ENCODE measurements at places on chromosomes 4 and X.

DNA sequence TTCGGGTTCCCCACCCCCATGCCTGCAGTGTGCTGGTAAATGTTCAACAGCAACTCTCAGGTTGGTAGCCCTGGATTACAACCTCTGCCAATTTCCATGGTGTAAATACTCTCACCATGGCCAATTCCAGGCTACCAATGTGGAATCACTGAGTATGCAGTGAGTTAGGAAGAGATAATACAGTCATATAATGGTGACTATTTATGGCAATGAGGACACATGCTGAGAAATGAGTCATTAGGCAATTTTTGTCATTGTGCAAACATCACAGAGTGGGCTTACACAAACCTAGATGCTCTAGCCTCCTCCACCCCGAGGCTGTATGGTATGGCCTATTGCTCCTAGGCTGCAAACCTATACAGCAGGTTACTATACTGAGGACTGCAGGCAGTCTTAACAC is 4.6 kb upstream of the CLDN24 start:
- DNase-seq: no peak

- no peak for DNase-seq
Measured at GRCh38 chr4:142267101-142267500, 579.0 kb downstream of the INPP4B start.

DNA sequence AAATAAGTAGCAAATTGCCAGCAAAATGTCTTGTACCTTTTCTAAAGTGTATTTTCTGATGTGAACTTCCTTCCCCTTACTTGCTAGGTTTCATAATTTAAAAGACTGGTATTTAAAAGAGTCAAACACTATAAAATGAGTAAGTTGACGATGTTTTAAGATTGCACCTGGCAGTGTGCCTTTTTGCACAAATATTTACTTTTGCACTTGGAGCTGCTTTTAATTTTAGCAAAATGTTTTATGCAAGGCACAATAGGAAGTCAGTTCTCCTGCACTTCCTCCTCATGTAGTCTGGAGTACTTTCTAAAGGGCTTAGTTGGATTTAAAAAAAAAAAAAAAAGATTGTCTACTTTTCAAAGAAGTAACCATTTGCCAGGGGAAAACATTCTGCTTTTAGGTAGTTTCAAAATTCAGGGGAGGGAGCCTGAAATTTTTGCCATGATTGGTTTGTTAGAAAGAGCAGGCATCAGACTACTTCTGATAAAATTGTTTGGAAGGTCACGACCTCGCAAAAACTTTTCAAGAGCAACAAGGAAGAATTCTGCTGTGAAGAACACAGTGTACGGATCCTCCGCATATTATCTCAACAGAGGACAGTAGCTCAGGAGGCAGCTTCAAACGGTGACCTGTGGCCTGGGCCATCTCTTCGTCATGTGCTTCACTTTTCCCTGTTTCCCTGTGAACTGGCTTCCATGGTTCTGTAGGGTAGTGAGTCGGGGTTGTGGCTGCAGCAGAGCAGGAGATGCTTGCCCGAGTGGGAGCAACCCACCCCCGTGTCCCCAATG is 66.1 kb downstream of the CDS1 start:
- DNase-seq: no peak

- DNase-seq: no peak
Measured at GRCh38 chr4:19329631-19330030, 922.1 kb upstream of the SLIT2 start.

DNA sequence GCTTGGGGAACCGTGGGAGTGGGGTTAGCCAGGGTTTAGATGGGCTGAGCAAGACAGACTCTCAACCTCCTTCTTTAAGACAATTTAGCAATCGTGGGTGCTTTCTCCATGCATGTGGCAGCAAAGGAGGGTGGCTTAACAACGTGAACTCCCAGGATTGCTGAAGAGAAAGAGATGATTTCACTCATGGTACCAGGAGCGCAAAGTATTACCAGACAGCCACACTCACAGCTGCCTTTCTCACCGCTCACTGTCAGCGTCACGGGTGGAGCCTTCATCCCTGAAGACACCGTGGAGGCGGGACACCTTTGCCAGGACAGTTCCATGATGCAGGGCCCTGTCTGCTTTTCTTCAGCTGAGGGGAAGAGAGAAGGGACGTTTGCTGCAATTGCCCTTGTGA is 212.5 kb upstream of the PSAPL1 start:
- DNase-seq: no peak

DNA sequence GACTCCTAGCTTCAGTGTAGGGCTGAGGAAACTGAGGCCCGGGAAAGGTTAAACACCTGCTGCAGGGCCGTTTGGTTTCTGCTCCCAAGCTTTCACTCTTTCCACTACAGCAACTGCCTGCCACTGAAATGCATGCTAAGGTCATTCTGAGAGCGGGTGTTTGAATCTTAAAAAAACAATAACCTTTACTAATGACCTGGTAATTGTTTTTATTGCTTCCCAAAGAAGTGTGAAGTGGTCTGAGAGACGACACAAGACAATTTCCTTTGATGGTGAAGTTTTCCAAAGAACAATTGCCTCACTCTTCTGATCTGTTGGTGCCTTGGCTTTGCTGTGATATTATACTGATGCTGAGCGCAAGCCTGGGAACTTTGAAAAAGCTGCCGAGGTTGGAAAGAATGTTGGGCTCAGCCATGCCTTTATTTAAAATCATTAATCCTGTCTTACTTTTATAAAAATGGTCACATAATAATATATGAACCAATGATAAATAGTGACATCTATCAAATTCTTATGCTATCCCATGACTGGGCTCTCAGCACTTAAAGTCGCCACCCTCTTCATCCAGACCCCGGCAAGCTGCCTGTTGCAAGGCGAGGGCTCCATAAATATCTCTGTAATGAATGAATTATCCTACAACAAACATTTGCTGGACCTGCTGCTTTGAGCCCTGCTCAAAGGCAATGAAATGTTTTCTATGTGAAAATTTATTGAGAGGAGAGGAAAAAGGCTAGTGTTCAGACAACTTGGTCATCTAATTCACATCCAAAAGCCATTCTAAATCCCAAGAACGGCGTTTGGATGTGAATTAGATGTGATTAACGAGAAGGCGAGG is 67.8 kb upstream of the SOD3 start:
- DNase-seq: no peak

Data from NCI-H2029 treated with DMSO at 0.1 percent for 48 hours (cell line).